GM23248 (cell line): ENCODE measurements at places on chromosomes 4 and X. TPM values are rescaled to one million over a fixed set of nuclear protein-coding genes. Genes with fewer than 3 reads are reported as not detected.

Gene PCDH11X
- not detected in 2 replicates for total RNA-seq

Gene PPEF2
- total RNA-seq = not detected in 2 replicates

Gene MMRN1
- total RNA-seq = not detected in 2 replicates

Gene ARHGAP36
- not detected in 2 replicates for total RNA-seq

Gene MAP7D2
- total RNA-seq = 0.25 and 0.32 TPM in 2 replicates

Gene ATP1B4
- not detected in 2 replicates for total RNA-seq
